ENCODE measurements at places on chromosomes 2 and 18.

DNA sequence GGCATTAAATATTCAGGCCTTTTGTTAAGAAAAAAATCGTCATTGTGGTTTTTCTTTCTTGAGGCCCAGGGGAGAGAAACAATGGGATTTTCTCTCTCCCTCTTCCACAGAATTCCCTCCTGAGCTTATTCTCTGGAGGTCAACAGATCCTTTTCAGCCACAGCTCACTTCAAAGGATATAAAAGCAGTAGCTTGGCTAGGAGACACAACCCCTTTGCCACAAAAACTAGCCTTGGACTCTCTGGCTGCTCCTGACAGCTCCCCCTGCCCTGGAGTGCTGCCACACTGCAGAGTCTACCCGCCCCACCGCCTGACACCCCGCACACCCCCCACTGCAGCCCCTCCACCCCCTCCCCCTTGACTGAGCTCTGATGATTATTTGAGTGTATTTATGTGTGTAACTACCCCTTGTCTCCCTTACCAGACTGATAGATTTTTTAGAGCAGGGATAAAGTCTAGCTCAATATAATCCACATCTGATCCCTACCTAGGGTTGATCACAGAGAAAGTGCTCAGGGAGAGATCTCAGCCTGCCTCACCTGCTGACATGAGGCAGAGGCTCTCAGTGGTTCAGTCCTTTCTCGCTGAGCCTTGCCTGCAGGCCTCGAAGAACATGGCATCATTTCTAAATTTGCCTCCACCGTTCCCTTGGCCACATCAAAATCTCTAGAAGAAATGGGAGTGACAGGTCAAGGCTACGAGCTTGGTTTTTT is 132.2 kb upstream of the SP5 start:
- DNase-seq = no peak

DNA sequence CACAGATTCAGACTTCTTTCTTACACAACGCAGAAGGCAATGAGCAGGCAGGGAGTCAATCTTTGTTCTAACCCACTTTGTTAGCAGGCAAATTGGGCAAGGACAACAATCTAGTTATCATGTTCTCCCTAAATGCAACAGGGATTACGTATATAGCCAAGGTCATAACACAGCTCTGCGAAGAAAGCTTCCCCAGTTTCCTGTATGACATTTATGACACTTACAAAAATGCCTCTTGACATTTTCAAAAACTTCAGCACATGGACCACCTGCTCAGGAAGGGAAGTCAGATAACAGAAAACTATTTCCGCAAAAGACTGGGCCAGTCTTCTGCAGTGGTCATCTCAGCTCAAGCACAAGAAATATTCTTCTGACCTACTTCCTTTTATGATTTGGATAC is 106.1 kb downstream of the IRS1 start:
- no peak for DNase-seq

- DNase-seq = no peak
These were observed 176.7 kb upstream of the PKDCC start for GRCh38 chr2:41871080-41871479.

GRCh38 chr2:118806797-118807667 is 40.4 kb downstream of the EN1 start:
- DNase-seq = no peak
